Stimulated activated CD4-positive, alpha-beta T cell treated with anti-CD3 and anti-CD28 coated beads, TNF-alpha, amount 100 ng/mL, for 4 hours (primary cell): ENCODE measurements at places on chromosomes 5 and 9.

DNA sequence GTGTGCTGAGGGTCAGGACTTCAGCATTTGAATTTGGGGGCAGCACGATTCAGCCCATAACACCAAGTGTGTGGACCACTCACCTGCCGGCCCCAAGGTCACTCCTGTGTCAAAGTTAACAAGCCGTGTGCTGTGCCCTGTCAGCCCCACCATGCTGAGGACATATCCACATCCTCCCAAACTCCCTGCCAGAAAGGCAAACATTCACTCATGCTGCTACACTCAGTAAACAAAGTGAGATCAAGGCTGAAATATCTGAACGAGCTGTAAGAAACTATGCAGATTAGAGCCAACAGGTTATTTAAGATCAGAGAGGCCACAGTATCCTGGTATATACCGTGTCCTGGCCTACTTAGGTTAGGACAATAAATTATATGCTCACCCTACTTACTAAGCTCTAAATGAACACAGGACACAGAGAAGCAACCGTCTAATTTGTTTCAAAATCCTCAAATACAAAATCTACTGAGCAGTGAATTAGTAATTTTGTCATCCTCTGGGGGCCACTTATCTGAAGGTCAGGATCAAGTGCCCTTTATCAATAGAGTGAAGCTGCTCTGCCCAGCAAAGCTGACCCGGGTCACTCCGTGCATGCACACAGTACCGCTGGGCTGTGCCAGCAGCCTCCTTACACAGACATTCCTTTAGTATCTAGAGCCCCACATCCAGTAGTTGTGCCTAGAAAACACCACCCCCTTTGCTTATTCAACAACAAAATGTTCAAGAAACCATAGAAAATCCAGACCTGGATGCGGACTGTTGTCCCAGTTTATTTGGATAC, 28.2 kb downstream of the RETREG1 start:
- no peak for DNase-seq

DNA sequence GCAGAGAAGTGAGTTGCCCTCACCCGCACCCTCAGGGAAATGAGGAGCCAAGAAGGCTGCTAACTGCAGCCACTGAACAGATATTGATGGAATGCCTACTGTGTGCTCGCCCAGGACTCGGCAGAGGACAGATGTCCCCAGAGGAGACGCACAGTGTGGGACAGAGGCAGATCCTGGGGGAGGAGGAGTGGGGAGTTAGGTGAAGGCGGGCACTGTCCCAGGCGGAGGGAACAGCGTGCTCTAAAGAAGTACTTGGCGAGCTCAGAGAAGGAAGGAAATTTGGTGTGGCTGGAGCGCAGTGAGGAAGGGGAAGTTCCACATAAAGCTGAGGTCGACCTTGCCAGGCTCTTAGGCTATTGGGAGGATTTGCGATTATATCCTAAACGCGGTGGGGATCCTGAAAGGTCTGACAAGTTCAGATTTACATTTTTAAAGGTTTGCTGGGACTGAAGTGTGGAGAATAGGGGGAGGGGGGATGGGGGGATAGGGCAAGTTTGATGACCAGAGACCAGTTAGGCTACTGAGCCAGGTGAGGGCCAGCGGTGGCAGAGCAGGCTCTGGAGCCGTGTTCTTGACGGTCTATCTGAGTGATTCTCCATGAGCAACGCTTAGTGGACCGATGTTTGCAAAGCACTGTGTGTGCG, 23.6 kb upstream of the CERCAM start:
- no peak for DNase-seq

GRCh38 chr9:115142517-115143270, 24.7 kb upstream of the TNC start:
- no peak for DNase-seq

DNA sequence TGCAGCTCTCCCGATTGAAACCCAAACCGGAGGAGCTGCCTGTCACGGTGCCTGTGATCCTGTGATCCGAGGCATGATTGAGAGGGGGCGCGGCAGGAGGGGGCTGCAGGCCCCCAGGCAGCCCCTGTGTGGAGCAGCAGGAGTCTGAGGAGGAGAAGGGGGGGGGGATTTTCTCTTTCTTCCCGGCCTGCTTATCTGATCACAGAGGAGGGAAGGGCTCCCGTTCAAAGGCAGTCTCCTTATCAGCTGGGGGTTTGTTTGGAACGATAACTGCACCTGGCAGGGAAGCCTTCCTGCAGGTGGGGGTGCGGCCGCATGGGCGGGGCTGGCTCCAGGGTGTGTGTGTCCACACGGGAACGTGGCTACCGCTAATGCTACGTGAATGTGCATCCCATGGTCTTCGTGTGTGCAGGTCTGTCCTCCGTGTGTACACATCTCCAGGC, 38.4 kb downstream of the LMX1B start:
- DNase-seq = no peak

GRCh38 chr9:131630205-131630831, 85.0 kb downstream of the PRRT1B start:
- DNase-seq = no peak

DNA sequence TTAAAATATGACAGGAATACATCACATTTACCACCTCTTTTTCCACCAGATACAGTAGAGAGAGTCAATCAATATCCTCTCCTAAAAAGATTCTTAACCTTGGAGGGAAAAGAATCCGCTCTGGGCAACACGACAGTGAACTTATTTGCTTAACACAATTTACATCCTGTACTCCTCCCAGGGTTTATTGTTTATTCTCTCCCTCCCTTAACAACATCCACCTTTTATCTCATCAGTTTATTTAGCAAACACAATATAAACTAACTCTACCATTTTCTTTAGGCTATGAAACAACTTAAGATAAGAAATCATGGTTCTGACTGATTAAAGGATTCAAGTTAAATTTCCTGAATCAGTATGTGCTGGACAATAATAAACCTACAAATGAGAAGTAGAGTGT, 50.9 kb downstream of the CERT1 start:
- no peak for DNase-seq

GRCh38 chr9:114450181-114450580, 55.1 kb downstream of the WHRN start:
- DNase-seq = no peak

DNA sequence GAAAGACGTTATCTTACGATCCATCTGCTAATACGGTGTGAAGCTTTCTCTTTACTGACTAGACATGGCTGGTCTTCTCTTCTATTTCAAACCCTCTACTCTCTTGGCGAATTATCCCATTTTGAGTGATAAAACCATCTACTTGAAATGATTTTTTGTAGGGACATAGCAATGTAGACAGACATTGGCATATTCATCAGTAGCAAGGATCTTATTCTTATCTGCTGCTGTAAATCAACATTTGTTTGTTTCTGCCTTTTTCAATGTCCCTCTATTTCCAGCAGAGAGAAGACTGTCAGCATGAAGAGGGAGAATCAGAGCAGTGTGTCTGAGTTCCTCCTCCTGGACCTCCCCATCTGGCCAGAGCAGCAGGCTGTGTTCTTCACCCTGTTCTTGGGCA, at the start of gene OR1J4:
Gene OR1J4 (plus strand): TSS at position 301 of the 400 bp plus-strand sequence. CDS start 0 bp downstream, at position 301.
- no peak for DNase-seq

GRCh38 chr9:101484046-101484445, 48.5 kb upstream of the ALDOB start:
- DNase-seq = no peak

DNA sequence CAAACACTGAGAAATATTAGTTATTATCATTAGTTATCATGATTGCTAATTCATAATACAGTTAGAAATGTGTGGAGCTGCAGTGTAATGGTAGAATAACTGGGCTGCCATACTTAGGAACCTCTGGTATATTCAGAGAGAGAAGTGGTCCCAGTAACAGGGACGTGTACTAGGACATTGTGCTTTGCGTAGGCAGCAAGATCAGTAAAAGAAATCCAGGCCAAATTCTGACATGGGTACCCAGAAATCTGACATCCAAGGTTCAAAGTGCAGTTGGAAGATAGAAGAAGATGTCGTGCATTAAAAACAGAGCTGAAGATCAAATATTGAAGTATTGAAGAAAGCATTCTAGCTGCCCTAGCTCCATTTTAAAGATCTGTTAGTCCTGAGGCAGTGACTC, 1160.7 kb upstream of the DMAC1 start:
- no peak for DNase-seq

- DNase-seq = no peak
Observed at GRCh38 chr5:61275841-61276240, 56.2 kb upstream of the ZSWIM6 start.

- DNase-seq = no peak
Observed at GRCh38 chr9:16154521-16155078, 601.8 kb downstream of the CCDC171 start.

GRCh38 chr5:32504989-32505596, 60.6 kb upstream of the ZFR start:
- DNase-seq = no peak

DNA sequence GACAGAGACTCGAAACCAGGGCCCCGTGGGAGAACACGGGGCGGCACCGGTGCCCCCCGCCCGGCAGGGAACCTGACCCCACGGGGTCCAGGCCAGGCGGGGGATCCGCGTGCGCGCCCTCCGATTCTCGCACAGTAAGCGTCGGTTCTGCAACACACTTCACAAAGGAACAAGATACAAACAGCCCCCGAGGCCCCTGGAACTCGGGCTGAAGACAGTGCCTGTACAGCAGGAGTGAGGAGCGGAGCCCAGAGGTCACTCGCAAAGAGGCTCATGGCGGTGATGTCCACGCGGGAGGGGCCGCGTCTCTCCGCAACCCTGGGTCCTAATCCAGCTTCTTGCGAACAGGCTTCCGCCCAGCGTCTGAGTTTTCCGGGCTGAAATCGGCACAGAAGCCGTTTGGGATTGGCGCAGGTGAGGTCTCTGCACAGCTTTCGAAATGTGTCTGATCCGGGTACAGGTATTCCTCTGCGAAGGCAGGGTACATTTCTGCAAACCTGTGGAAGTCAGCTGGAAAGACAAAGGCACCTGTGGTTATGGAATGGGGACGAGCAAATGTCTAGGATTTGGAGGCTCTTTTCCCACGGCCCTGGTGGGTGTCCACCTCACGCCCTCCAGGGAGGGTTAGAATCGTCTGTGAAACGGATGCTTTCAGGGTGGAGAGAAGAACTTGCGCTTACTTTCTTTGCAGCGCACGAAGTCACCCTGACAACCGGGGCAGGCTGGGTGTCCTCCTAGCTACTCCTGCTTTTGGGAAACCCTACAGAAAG, 18.3 kb upstream of the SLC6A3 start:
- DNase-seq = no peak

DNA sequence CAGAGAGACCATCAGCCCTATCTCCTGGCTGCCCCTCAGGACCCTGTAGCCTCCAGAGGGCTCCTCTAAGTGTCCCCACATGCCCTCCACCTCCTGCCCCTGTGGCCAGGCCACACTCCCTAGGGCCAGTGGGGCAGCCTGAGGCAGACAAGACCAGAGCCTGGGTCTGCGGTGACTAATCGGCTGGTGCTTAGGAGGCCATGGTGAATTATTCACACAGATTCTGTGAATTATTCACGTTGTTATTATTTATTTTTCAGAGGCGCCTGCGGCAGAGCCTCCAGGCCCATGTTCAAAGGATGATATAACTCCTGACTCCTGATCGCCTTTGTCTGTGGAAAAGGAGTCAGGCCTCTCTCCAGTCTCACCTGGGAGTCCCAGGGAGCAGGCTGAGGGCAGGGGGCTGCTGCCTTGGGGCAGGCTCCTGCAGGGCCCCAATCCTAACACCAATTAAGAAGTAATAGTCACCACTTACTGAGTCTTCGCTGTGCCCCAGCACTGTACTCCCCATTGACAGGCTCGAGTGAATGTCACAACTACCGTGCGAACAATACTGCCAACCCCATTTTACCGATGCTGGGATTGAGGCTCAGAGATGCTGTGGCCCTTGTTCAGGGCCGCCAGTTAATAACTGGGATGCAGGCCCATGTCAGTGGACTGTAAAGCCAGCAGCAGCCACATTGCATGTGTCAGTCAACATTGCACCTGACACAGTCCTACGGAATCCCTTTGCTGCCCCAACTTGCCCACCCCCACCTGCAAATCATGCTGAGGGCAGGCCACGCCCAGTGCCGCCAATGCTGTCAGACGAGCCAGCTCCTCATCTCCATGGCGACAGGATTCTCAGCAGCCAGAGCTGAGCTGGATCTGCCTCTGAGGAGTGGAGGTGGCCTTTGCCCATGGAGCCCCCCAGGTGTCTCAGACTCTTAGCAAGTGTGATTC, 94.9 kb downstream of the PCDH1 start:
- DNase-seq = no peak

- DNase-seq = no peak
Observed at GRCh38 chr5:11302663-11303062, 541.6 kb upstream of the DAP start.

GRCh38 chr5:535846-536698, 11.8 kb upstream of the SLC9A3 start:
- DNase-seq = no peak

GRCh38 chr5:155987265-155987810, 339.6 kb upstream of the SGCD start:
- DNase-seq = no peak

DNA sequence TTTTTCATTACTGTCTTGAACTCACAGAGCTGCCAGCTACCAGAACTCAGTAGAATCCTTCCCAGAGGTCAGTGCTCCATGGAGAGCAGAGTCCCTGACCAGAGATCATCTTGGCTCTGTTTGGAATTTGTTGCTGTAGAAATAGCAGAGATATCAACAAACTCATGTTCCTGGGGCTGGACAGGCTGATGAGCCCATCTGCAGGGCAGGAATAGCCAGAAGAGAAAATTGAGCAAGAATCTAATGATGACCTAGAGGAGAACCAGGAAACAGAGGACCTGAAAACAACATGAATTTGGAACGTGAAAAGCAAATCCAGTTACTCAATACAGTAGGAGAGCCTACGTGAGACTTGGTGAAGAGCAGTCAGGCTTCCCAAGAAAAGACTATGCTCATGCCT, 437.8 kb downstream of the PLK2 start:
- no peak for DNase-seq

GRCh38 chr9:26949637-26950069, 2.6 kb upstream of the PLAA start:
- no peak for DNase-seq

- DNase-seq = no peak
Observed at GRCh38 chr9:112328545-112328944, 4.9 kb downstream of the PTBP3 start.

DNA sequence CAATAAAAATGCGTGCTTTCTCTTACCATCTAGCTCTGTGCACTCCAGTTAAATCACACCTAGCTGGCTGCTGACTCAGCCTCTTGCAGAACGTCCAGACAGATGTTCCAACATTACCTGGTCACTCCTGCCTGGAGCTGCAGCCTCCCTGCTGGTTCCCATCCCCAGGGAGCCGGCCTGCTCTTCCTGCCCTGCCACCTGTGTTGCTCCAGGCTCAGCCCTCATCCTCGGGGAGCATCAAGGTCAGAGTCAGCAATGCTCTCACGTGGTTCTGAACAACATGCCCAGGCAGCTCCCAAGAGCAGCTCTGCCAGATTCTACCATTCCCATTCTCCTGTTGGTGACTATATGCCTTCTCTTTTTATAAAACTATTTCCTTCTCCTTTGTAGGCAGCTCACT, 81.3 kb downstream of the GADD45G start:
- DNase-seq = no peak

DNA sequence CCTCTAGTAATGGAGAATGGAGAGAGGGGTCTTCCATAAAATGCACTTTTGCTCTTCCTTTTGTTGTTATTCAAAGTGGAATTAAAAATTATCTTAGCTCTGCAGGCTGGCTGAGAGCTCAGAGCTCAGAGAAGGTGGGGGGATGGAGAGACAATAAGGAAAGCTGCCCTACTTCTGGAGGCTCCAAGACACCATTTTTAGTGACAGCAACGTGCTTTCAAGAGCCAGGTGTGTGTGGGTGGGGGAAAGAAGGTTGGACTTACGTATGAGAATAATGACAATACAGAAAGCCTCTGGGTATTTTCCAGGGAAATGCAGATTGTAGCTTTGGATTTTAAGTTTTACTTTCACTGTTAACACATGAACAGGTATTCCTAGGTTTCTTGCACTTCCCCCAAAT, 173.9 kb downstream of the TRPM3 start:
- no peak for DNase-seq
